Lung (tissue), 17 donors: ENCODE measurements at places on chromosomes 11 and 22. TPM values are rescaled to one million over a fixed set of nuclear protein-coding genes. Genes with fewer than 3 reads are reported as not detected.

Gene TST
- total RNA-seq = 30.2 TPM

Gene TRIM34
- 8.5 TPM for total RNA-seq

Gene FAM227A
- total RNA-seq = 10.0 TPM

Gene ACRV1
- total RNA-seq = not detected

Gene GDPD4
- not detected for total RNA-seq

Gene OR56A1
- 0.09 TPM for total RNA-seq

Gene SLC6A5
- total RNA-seq = not detected

Gene SMC1B
- not detected for total RNA-seq

- no peak for DNase-seq
These were observed 164.2 kb downstream of the NTM start for GRCh38 chr11:131534611-131535010.

DNA sequence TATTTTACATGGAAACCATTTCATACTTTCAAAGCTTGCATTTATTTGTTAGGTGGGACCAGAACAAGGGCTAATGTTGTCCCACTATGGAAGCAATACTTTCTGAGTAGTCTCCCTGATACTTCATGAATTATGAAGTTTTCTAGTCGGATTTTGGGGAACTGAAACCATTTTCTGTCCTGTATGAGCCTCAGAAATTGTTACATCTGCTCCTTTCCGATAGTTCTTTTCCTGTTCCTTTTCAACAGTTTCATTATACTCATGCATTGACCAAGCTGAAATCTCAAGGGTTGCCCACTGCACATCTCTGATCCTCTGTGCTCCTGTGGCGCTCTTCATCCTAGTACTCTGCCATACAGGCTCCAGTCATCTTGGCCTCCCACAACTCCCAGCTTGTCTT is 31.5 kb upstream of the GLYATL1 start:
- no peak for DNase-seq

DNA sequence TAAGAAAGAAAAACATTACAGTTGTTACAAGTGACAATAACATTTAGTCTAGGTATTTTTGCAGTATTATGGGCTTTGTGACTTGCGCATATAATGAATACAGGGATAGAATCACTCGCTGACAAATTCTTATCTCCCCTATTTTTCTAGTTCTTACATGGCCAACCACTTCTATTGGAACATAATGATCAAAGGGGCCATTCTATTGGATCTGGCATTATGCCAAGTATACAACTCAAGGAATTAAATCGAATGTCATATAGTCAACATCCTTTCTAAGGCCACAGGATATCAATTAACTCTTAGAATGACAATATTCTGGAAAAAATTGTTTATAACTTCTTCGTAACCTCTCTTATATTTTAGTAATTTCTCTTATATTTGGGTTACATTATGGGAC is 272.0 kb downstream of the TTC28 start:
- DNase-seq = no peak

DNA sequence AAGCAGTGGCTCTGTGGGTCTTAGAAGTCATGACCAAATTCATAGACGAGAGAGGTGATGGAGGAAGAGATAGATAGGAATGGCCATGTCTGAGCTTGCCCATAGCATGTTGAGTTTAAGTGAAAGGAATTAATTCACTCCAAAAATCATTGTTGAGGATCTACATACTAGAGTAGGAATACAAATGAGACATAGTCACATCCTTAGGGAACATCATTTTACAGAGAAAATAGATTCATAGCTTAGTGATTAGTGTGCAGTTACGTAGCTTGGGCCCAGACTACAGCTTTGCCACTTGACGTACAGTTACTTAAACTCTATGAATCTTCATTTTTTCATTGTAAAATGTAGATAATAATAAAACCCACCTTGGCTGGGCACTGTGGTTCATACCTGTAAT is 21.4 kb upstream of the BMAL1 start:
- DNase-seq = no peak

- DNase-seq = no peak
These were observed 1224.8 kb downstream of the JRKL start for GRCh38 chr11:97614606-97615005.

- peak; percentile 26 for DNase-seq
These were observed 55.2 kb downstream of the SLC1A2 start for GRCh38 chr11:35363854-35364780.

DNA sequence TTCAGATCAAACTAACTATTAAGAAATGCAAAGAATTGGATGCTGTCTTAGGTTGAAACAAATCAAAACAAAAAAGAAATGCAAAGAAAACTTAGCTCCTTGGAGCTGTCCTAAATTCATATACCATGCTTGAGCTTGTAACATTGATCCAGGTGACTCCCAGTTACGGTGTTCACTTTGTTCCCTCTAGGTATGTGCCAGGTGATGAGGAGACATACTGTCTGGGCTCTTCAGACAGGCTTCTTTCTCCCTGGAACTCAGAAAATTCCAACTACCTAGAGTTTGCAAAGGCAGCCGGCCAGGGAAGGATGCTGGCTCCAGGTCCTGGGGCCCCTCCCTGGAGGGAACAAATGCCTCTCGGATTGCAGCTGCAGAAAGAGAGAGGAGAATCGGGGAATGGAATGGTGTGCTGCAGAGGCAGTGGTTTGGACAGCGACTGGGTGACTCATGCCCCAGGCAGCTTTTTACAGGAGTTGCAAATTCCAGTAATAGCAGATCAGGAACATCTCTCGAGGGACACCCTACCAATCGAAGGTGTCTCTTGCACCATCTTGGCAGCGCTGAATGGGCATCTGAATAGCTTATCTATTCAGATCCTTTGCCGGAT is 12.3 kb upstream of the ASPHD2 start:
- DNase-seq = no peak

DNA sequence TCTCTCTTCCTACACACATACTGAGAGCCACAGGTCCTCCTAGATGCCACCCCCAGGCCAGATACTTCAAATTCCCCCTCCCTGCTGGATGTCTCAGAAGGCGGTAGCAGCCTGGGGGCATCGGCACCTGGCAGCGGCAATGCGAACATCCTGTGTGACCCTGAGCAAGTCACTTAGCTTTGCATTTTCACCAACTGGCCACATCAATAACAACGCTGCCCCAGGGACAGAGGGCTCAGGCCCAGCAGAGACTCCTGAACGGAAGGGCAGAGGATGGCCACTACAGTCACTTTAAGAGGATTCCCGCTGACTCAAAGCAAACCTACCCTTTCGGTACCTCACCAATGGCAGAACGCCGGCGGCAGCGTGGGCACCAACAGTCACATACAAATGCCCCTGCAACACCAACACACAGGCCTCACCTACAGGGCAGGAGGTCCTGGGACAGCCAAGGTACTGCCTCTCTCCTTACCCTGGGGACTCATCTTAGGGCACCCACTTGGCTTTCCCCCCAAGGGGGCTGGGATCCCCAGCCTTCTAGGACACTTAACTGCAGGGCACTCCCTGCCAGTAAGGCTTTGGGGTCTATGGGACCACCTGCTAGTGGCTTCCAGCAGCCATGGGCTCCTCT is 1.6 kb downstream of the LMO1 start:
- DNase-seq = no peak

GRCh38 chr11:5285703-5286340 is 15.9 kb downstream of the OR51B4 start:
- no peak for DNase-seq

DNA sequence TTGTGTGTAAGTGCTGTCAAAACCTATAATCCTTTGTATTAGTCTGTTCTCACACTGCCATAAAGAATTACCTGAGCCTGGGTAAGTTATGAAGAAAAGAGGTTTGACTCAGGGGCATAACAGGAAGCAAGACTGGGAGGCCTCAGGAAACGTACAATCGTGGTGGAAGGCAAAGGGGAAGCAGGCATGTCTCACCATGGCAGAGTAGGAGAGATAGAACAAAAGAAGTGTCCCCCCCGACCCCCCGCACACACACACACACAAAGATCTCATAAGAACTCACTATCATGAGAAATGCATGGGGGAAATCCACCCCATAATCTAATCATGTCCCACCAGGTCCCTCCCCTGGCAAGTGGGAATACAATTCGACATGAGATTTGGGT is 2.3 kb upstream of the USP28 start:
- DNase-seq = no peak

- DNase-seq = no peak
These were observed 4.9 kb downstream of the CRY2 start for GRCh38 chr11:45852018-45852711.

GRCh38 chr22:44975427-44976262 is 34.2 kb downstream of the PHF21B start:
- DNase-seq = peak; percentile 94
